ENCODE measurements at places on chromosomes 13 and 19.

DNA sequence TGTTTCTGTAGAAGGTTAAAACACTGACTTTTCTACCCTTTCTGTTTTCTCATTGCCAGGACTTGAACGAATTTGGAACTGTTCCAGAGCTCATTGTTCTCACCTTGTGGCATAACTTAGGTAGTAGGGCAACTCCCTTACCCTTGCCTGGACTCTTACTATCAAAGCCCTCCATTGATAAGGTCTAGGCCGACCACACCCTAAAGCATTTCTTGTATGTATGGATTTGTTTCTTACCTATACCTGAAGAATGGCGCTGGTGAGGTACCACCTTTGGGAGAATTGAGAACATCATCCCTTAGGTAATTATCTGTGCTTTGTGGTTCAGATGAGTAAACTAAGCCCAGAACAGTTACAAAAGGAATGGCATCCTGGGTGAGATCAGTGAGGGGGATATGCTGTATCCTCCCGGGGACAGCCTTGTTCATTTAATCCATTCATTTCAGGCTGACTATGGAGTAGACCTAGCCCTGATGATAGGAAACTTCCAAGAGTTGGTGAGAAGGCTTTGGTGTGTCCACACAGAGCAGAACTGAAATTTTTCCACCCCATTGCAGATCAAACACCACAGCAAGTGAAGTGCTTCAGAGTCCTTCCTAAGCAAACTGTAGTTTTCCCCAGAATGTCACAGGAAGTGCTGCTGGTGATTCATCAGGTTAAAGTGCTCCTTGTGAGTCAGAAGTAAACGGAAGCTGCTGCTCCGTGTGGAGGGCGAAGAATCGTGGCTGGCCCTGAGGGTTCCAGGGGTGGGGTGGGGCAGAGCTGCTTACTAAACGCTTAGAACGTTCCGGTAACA is 113.0 kb downstream of the TEX26 start:
- peak; percentile 90 for DNase-seq

DNA sequence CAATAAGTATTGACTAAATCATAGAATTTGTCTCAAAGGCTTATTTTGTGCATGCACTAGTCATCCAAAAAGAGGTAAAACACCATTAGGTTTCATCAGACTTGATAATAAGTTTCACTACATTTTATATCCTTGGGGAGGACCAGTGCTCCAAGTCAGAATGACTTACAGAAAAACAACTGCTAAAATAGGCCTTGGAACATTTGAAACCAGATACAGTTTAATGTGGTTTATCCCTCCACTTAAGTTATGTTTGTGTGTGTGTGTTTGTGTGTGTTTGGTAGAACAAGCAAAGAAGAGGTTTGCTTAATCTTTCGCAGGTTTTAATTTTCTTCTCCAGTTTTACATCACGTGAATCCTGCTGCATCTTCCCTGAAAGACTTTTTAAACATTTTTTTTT is 570.9 kb downstream of the PCDH9 start:
- DNase-seq = no peak

DNA sequence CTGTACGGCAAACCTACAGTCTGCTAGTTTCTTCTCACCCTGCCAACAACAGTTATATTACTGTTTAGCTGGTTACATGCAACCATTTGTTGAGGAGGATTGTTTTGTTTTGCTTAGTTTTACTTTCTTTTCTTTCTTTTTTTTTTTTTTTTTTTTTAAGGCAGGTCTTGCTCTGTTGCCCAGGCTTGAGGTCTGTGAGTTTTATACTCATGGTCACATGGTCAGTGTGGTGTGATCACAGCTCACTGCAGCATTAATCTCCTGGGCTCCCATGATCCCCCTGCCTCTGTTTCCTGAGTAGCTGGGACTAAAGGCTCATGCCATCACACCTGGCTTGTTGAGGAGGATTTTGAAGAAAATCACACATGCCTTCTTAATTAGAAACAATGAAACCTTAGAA is 505.6 kb downstream of the GPC5 start:
- DNase-seq = no peak

DNA sequence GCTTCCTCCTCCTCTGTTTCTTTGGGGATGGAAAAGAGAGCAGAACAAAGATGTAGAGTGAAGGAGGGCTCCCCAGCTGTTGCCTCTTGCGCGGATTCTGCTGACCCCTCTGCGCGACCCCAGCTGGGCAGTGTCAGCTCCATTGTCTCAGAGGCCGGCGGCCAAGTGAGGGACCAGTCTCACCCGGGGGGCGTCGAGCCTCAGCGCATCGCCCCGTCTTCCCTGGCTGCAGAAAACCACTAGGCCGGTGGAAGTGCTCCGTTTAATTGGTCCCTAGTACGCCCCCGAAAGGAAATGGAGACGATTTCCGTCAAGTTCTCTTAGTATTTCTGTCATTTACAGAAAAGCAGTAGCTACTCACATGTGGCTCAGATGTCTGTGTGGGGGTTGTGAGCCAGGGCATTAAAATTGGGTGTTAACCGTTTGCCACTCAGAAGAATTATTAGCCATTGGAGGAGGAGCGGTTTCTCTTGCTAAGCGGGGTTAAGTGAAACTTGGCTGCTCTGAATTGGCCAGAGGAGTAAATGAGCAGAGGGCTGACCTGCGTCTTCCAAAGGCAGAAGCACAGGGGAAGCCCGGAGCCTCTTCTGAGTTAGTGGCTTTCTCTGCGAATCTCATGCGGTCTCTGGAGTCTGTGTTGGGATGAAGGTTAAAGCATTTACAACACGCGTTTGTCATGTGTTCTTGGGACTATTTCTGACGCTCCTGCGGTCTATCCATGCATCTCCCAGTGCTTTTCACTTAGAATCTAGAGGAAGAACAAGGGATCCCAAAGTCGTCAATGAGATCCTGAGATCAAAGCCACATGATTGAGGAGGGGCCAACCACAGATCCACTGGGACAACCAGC is 132.8 kb upstream of the MYO16 start:
- no peak for DNase-seq

DNA sequence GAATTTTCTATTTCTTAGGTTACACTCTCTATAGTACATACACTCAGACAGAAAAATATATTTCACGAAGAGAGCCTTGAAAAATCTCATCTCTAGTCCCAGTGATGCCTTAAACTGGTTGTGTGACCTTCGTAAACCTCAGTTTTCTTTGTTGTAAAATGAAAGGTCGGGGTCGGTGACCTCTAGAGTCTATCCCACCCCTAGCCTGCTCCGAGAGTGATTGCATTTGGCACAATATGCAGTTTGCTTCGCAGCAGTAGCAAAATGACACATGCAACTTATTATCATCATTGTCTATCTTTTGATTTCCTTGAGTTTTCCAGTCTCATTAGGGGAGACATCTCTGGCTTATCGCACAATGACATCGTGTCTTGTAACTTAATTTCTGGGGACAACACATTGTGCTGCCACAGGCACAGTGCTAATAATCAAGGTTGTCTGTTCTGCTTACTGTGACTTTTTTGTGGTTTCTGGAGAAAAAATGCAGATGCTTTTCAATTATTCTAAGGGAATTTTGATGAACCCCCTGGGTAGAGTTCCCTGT is 115.0 kb downstream of the GGACT start:
- DNase-seq = no peak

GRCh38 chr19:17658240-17658639 is 29.9 kb downstream of the UNC13A start:
- no peak for DNase-seq

DNA sequence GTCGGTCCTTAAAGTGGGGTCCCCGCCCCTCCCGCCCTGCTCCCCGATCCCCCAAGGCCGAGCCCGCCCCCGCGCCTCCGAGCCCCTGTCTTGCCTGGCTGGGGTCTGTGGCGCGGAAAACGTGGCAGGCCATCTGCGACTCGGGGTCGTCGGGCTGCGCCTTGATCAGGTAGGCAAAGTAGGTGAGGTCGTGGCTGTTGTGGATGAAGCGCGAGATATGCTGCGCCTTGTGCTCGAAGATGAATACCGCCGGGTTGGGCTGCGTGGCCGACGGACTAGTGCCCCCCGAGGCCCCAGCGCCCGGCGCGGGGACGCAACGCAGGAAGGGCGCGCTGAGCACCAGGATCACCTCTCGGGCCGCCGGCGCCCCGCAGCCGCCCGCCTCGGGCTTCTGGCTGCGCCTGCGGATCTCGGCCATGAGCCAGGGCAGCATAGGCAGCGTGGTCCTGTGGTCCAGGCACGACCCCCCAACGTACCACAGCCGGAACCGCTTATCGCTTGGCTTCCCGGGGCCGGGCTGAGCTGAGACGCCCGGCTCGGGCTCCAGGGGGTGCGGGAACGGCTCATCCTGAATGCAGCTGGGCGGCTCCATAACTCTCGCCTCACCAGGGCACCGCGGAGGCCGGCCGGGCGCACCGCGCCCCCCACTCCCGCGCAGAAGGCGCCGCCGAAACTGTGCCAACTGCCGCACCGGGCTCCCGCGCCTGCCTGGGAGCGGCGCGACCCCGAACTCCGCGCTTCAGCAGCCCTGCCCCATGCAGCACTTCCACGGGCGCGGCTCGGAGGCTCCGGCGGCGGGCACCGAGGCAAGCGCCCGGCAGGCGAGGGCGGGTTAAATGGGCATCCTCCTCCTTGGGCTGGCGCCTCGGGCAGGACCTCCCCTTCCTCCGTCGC is 546 bp downstream of the TBC1D4 start:
- DNase-seq = peak; percentile 75

DNA sequence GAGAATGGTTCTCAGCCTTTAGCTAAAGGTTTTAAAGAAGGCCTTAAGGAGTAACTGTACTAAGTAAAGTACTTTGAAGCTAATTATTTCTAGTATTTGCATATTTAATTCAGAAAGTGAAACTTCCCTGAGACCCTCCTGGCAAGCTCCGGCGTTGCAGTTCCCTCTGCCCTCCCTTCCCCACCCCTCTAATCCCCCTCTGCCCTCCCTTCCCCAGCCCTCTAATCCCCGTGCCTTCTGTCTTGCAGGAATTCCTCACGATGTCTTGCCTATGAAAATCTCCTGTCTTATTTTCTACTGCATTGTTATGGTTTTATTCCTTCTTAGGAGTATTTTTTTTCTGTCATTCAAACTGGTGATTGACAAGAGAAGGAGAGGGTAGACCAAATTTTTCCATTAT is 236.9 kb downstream of the COL4A1 start:
- no peak for DNase-seq

DNA sequence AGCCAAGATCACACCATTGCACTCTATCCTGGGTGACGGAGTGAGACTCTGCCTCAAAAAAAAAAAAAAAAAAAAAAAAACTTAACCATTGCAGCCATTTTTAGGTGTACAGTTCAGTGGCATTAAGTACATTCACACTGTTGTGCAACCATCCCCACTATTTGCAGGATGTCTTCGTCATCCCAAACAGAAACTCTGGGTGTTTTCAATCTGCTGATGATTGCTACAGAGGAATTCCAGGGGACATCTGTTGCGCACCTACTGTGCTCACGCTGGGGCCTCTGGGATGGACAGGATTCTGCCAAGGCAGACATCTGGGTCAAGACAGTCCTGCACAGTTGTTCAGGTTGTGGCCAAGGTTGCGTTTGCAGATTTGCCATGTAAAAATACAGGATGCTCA is 2.4 kb upstream of the APOC4 start:
- DNase-seq = no peak

DNA sequence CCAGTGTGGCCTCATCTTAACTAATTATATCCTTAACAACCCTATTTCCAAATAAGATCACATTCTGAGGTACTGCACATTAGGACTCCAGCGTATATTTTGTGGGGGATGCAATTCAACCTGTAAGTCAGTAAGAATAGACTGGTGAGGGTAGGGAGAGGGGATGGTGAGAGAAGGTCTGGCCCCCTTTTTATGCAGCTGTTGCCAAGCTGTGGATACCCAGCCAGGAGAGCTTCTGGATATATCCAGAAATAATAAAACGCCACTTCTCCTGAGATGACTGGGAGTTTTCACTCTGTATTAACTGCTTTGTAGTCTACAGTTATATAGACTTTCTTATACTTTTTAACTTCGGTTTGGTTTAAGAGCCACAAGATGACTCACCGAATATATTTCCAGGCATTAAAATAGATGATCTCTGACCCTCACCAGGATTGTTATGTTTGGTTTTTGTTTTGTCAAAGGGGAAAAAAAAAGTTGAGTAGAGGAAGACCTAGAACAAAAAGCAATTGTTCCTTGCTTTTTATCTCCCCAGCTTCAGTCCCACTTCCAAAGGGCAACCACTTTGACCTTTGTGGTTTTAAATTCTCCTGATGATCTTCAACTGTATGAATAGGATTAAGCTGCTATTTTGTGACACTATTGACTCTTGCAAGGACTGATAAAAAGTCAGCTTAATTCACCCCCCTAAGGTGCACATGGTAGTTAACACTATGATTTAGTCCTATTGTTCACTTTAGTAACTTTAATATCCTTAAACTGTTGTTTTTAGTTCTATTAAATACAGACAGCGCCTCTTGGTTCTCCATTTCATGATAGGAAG is 3.1 kb upstream of the NEK3 start:
- no peak for DNase-seq

GRCh38 chr19:32642771-32643170 is 32.2 kb downstream of the ANKRD27 start:
- DNase-seq = no peak

GRCh38 chr13:44220948-44221347 is 152.7 kb upstream of the SERP2 start:
- no peak for DNase-seq

- DNase-seq = peak; percentile 84
Measured at GRCh38 chr19:35318679-35319448, 10.1 kb upstream of the CD22 start.

DNA sequence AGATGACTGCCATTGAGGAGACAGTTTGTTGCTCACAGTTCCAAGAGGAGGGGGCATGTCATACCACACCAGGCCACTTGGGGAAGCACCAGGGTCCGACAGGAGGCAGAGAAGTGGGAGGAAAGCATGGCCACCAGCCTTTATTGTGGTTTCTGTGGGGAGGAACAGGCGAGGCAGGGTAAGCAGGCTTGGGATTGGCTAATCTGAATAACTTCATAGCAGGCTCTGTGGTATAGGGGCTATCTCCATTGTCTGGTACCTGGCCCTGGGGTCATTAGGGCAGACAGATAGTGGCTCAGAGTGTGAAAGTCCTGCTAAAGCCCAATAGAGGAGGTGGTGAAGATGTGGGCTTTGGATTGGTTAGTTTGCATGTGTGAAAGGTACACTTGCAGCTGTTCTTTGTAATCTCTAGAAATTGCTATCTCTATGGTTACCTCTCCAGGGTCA is 35.5 kb downstream of the CBY2 start:
- DNase-seq = no peak

All from upper lobe of right lung (tissue), 1 donor.